LNCaP clone FGC (cell line): ENCODE measurements at places on chromosomes 7 and 10.

GRCh38 chr10:47049056-47049851 lies 138.0 kb downstream of the PTPN20 start:
- DNase-seq: no peak

GRCh38 chr7:141837683-141838082 lies 3.6 kb downstream of the PRSS37 start:
- no peak for DNase-seq

GRCh38 chr7:154497751-154498150 lies 445.6 kb downstream of the DPP6 start:
- no peak for DNase-seq

DNA sequence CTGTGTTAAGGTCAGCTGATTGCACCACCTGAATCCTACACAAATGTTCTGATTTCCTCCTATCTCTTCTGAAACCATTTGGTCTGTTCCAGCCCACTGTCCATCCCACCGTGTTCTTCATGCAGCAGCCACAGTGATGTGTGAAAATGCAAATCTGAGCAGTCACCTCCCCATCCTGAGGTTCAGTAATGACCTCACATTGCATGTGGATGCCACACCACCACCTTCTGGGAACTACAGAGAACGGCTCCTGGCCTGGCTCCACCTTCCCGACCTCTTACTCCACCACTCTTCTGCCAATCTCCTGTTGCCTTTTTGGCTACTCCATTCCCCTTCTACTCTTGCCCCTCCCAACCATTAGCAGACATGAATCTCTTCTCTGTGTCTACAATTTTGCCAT lies 244.4 kb downstream of the TNS3 start:
- no peak for DNase-seq

- no peak for DNase-seq
Measured at GRCh38 chr7:100360135-100360854, 2.4 kb downstream of the PILRB start.

DNA sequence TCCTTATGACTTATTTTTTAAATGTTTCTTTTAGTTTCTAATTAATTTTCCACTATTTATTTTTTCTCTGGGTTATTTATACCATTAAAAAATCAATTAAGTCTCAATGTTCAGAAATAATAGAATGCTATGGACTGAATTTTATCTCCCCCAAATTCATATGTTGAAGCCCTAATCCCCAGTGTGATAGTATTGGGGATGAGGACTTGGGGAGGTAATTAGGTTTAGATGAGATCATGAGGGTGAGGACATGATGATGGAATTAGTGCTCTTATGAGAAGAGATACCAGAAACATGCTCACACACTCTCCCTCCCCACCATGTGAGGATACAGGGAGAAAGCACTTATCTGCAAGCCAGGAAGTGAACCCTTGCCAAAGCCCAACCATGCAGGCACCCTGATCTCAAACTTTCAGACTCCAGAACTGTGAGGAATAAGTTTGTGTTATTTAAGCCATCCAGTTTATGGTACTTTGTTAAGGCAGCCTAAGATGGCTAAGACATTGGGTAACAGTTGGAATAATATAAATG lies 202.6 kb downstream of the MDFIC start:
- no peak for DNase-seq

DNA sequence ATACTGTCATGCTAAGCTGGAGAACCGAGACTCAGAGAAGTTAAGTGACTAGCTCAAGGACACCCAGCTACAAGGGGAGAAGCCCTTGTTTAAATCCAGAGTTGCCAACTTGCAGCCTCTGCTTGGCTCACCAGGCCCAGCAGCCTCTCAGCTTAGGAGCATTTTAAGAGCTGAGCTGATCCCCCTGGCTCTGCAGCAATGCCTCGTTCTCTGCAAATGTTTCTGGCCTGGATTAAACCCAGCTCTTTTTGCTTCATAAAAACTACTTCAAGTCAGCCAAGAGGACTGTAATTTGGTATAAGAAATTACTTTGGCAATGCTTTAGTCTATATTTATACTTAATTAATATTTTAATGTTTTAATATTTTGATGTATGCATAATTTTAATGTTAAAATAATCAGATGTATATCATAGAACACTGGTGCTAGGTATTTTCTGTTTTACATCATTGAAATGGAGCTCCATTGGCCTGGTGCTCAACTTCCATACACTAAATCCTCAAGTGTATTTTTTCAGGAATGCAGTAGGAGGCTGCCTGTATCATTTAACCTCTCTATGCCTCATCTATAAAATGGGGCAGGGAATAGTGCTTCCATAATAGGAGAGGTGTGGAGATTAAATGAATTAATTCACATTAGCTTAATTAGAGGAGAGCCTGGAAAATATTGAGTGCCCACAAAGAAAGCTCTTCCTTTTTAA lies 184.2 kb downstream of the EMX2 start:
- DNase-seq: no peak

DNA sequence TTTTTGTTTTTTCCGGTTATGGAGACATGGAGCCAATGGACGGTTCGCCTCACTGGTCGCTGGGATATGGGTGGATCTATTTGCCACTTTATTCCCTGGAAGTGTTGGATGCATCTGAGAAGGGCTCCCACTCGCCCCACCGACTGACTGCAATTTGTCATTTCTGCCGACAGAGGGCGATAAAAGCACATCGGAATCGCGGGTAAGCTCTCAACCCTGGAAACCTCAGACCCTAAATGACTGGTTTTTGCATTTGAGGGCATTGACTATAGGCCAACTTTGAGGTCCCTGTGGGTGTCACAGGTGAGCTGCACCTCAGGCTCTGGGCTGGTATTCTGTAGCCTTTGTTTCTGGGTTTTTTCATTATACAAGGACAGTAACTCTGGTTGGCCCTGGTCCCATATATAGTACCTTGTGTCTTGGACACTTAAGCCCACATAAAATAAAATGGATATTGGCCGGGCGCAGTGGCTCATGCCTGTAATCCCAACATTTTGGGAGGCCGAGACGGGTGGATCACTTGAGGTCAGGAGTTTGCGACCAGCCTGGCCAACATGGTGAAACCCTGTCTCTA lies 11.9 kb upstream of the OPALIN start:
- no peak for DNase-seq

GRCh38 chr10:114487815-114488536 lies 83.7 kb upstream of the AFAP1L2 start:
- DNase-seq: no peak

DNA sequence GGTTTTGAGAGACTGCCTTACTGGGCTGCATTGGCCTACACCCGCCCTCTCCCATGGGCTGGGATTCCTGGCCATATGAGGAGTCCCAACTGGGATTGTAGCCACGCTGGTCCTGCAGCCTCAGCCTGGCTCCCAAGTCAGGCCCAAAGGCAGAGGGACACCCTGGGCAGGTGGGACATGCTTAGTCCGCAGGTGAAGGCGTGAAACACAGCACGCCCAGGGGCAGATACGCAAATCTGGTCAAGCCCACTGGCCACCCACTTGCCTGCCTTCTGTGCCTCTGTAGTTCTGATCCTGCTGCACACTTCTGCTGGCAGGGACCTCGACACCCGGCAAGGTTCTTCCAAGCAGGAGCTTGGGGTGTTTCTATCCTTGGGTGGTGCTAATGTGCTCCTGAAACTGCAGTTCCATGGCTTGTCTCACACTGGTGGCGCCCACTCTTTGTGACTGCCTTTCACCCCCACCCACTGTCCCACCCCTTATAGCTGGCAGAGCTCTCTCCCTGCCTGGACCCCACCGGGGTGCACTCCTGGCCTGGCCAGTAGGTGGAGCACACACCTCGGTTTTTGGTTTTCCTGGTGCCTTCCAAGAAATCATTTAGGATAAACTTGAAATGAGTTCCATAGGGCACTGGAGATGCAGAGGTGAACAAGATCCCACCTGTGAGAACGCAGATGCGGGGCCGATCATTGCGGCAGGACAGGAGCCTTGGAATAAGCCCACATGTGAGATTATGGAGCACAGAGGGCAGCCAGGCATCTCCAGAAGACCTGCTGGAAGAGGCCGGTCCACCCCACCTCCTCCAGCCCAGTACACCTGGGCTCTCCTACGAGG lies 47.9 kb downstream of the MKI67 start:
- DNase-seq: no peak

GRCh38 chr10:89576022-89576421 lies 40.6 kb upstream of the SLC16A12 start:
- DNase-seq: no peak
